ENCODE measurements at places on chromosomes 16 and 17.

DNA sequence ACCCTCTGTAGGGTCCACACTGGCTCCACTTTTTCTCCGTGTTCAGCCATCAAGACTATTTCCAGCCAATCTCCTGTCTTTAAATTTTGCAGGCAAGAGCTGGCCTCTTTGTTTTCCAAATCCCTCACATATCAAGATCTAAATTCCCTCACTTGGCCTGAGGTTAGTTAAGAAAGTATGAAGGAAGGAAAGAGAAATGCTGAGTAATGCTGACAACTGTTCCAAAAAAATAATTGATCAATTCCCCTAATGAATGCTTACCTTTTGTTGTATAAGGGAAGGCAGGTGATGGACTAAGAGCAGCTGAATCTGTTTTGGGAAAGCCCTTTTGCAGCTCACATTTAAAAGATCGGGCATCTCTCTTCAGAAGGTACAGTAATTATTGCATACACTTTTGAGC, 105.1 kb upstream of the KCNJ16 start:
- no peak for DNase-seq

DNA sequence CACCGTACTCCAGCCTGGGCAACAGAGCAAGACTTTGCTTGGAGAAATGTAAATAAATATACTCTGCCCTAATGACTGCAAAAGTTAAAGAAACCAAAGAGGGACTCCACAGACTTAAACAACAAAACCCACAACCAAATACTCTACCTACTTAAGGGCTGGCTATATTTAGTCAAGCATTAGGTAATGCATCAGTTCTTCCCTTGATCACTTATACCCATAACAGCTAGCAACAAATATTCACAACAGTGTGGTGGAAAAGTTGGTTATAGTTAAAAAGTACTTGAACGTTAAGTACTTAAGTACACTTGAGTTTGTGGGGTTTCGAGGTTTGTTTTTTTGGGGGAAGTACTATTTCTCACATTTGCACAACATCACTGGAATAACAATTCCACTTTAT, 5.4 kb upstream of the HEXIM2 start:
- DNase-seq = no peak

- DNase-seq = no peak
Measured at GRCh38 chr16:947255-947921, 23.4 kb downstream of the LMF1 start.

DNA sequence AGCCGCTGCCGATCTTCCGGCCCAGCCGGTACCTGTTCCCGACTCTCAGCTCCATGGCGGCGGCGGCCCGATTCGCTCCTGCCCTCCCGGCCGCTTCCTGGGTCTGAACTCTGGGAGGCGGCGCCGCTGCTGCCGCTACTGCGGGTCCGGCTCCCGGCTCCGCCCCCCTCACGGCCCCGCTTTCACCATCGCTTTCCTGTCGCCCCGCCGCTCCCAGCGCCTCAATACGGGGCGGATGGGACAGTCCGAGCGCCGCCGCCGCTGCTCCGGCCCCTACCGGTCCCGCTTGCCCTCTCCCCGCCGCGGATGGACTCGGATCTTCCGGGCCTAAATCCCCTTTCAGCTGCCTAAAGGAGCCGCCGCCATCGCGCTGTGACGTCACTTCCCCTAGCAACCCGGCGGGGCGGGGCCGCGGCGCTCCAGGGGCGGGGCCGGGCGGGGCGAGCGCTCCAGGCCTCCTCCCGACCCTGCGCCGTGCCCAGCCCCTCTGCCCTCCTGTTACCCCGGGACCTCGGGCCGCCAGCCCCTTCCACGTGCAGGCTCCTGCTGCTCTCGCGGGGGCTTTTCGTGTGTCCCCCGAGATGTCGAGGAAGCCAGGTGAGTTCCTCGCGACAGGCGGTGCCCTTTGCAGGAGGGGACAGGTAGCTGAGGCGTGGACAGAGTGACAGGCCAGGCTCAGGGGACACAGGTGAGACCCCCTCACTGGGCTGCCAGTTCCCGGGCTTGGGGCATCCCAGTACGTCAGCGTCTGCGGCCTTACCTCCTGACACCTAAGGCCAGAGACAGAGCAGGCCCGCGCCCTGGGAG, at the start of gene CSNK1D:
CSNK1D (minus strand) TSS at position 374 of the 807 bp plus-strand sequence; CDS start at position 55, 319 bp downstream.
- peak; percentile 95 for DNase-seq

DNA sequence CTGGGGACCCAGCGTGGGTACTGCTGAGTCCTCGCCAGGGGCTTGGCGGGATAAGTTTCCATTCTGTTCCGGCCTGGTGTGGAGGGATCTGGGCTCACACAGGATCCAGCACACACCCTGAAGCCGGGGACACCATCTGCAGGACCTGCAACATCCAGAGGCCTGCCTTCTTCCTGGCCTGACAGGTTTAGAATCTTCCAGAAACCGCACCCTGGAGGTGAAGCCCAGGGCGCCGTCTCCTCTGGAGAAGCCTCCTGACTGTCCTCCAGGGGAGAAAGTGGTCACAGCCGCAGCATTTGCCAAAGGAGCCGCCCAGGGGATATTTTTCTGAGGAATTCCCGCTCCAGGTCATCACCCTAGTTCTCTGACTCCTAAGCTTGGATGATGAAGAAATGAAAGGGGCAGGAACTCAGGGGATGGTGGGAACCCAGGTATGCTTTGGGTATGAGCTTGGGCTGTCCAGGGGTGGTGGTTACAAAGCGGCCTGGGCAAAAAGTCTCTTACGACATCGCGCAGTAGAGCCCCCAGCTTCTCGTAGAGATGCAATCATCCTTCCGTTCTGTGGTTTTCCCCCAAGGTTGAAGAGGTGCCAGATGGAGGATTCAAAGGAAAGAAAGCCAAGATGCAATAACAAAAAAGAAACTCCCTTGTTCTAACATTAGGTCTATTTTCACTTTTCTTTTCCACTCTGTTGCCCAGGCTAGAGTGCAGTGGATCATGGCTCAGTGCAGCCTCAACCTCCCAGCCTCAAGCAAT, 9.1 kb upstream of the CRISPLD2 start:
- no peak for DNase-seq

- no peak for DNase-seq
Measured at GRCh38 chr16:49343291-49343690, 30.3 kb upstream of the C16orf78 start.

GRCh38 chr16:17002565-17002964, 468.2 kb downstream of the XYLT1 start:
- DNase-seq = peak; percentile 10

GRCh38 chr17:68512960-68513474, 787 bp downstream of the PRKAR1A start:
- DNase-seq = peak; percentile 33

GRCh38 chr16:3608069-3608468, 3.3 kb downstream of the SLX4 start:
- no peak for DNase-seq

Data from OCI-LY7 (cell line).